ENCODE measurements at places on chromosomes 13 and 19.

DNA sequence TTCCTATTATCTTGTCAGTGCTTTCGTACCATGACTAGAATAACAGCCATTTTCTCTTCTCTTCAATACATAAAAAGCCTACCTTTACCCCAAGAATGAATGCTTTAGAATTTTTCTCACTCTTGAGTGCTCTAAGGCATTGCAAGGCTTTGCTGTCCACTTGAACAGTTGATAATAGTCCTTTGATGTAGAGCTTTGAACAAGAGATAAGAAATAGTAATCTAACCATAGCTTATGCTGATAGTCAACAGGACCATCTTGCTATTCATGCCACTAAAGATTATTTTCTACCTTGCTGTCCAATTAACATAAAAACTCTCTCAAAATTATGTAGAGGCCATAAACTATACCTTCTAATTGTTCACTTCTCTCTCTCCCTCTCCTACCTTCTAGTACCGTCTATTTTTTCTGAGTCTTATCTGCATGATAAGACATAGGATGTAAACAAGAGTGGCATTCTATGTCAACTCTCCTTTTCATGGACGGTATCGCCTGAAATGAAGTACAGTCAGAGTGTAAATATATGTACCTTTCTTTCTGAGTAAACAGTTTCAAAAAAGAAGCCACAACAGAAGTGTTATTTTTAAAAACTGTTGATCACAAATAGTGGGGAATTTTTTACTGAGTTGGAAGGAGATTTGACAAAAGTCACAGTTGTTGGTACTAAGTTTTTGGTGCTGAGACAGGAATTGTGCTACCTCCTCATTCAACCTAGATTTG, 297.9 kb downstream of the NDFIP2 start:
- DNase-seq, result no peak

DNA sequence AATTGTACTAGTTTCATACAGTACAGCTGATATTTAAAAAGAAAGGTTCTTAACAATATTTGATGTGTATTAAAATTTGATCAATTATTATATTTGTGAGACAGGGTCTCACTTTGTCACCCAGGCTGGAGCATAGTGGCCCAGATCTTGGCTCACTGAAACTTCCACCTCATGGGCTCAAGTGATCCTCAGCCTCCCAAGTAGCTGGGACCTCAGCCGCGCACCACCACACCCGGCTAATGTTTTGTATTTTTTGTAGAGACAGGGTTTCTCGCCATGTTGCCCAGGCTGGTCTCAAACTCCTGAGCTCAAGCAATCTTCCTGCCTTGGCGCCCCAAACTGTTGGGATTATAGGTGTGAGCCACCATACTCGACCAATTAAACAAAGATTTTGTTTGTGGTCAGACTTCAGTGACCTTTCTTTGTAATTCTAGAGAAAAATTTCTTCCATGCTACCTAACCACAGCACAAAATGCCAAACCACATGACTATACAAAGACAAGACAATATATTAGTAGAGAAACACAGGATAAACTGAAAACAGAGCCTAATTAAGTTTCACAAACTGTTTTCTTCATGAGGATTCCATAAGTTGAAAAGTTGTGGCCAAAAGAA, 59.6 kb downstream of the RBM26 start:
- no peak for DNase-seq

DNA sequence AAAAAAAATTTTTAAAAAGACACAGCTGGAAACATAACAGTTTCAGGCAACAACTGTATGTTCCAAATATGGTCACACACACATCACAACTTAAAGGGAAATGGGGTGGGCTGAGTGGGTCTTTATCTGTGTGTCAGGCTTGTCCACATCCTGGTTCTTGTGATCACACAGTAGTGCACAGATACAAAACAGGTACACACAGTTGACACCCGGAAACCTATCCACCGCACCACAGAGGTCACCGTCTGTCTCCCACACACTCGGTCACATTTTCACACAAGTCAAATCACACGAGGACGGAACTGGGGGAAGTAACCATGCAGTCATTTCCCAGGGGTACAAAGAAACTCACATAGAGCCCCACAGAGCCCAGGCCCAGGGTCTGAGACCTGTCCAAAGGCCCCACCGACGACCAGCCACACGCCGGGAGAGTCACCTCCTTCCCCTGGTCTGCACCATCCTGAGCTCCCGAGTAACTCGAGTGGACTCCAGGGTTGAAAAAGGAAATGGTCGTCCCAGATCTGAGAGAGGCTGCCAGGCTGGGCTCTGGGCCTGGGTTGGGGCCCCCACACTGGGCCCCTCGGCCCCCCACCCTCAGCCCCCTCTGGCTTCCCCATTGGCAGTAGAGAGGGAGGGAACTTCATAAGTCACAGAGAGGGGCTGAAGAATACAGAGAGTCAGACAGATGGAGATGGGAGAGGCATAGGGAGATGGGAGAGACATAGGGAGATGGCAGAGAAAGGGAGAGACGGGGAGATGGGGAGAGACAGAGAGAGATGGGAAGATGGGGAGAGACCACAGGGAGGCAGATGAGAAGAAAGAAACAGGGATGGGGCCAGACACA, 1.3 kb upstream of the PPAN start:
- DNase-seq, result no peak

- DNase-seq, result no peak
Measured at GRCh38 chr13:112236016-112236415, 140.1 kb upstream of the SPACA7 start.

GRCh38 chr13:46490129-46490528, 62.8 kb upstream of the LRCH1 start:
- DNase-seq, result no peak

- DNase-seq, result no peak
Measured at GRCh38 chr13:112879283-112879833, 89.7 kb upstream of the MCF2L start.

- DNase-seq, result no peak
Measured at GRCh38 chr13:110155072-110155471, 151.9 kb downstream of the COL4A1 start.

Data from NCI-H1105 (cell line).